Right renal pelvis (tissue), 4 donors: ENCODE measurements at places on chromosomes 4 and X.

DNA sequence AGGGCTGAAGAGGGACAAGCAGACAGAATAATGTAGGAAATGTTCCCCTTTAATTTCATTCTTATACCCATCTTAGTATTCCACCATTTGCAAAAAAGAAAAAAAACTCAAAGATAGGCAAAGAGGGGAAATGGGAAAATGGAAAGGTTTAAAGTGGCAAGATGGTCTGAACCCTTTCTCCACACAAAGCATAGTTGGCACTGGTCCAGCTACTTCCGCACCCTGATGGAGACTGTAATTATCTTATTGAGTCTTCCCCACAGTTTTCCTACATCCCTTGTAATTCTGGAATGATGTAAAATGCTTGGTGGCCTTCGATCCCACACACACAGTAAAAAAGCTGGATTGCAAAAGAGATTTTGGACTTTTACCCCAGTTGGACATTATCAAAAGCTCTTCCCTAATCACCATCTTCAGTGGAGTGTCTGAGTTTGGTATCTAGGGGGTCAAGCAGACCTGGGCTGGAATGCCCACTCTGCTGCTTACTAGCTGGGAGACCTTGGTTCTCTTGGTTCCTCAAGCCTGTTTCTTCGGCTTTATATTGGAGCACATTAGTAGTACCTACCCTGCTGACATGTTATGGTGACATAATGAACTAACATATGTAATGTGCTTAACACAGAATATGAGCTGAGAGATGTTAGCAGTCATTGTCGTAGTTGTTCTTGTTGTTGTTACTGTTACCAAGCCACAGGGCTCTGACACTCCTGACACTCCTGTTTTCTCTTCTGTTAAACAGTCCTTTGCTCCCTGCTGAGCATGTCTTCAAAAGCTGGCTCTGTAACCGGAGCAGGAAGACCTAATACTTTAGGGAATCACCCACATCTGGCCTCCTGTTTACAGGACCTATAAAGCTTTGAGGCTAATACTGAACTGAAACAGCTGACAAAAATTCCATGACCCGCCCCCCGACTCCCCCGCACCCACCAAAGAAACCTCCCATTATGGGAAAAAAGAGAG lies 4.7 kb downstream of the SRPX2 start:
- no peak for DNase-seq

GRCh38 chrX:103002576-103002975 lies 61.4 kb downstream of the BEX1 start:
- no peak for DNase-seq

DNA sequence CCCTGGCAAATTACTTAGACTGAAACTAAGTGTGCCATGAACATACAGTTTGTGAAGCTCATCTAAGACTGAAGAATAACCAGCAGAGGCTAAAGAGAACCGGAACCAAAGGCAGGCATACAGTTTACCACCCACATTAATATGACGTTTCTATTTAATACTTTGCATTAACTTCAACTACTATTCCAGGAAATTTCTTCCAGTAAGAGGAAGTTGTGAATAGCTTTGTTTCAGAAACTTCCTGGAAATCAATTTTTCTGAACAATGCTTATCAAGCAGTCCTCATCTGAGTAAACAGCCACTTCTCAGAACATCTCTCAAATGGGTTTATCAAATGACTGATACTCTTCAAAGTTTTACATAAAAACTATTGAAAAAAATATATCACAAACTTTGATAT lies 252.7 kb downstream of the OPHN1 start:
- no peak for DNase-seq

- no peak for DNase-seq
Measured at GRCh38 chr4:76311896-76312331, 5.4 kb downstream of the STBD1 start.

DNA sequence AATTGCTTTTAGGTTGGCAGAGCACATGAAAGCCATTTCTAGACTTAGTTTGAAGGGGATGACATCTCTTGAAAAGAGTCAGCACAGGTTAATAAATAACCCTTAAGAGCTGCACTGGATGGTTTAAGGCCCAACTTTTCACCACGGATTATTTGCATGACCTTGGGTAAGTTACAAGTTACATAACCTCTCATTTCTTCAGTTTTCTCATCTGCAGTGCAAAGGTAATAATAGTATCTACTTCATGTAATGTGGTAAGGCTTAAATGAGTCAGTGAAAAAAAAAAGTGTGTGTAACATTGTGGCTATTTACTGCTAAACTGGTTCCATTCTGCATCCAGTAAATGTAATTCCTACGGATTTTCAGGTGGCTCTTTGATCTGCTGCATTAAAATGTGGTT lies 715.8 kb downstream of the CCSER1 start:
- DNase-seq = no peak

- no peak for DNase-seq
Measured at GRCh38 chr4:24775032-24775605, 20.3 kb upstream of the SOD3 start.
